Epithelial cell of prostate (primary cell): ENCODE measurements at places on chromosomes 7 and 10.

GRCh38 chr10:60182691-60183090, 207.0 kb downstream of the ANK3 start:
- no peak for DNase-seq

GRCh38 chr10:55065185-55065584, 264.2 kb upstream of the PCDH15 start:
- DNase-seq = no peak

GRCh38 chr10:3411044-3411443, 238.5 kb upstream of the PITRM1 start:
- no peak for DNase-seq

DNA sequence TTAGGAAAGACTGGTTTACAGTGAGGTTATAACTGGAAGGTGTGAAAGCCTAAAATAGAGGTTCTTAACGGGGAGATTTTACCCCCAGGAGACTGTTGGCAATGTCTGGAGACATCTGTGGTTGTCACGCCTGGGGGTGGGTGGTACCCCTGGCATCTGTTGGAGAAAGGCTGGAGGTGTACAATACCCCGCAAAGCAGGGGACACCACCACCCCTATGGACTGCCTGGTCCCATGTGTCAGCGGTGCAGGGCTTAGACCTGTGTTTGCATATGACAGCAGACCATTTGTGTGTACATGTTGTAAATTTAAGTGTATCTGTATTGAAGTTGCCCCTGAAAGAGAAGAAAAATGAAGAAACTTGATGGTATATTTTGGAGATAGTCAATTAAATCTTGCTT, 9.8 kb downstream of the LRRC27 start:
- DNase-seq = no peak

- DNase-seq = no peak
Measured at GRCh38 chr7:33118383-33118782, 9.2 kb upstream of the RP9 start.

DNA sequence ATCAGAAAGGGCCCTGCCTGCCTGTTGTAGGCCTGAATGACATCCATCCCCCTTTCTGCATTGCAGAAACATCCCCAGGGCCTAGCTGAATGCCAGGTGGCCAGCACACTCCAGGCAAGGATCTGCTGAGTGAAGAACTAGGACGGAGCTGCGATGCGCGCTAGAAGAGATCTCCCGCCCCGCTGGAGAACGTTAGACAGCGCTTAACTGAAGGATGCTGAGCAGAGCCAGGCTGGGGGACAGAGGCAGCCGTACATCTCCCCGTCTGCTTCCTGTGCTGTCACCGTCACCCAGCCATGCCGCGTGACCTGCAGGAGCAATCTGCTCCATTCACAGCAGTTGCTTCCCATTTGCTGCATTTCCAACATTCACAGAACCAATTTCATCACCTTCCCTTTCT, 73.3 kb downstream of the FAM53B start:
- no peak for DNase-seq

DNA sequence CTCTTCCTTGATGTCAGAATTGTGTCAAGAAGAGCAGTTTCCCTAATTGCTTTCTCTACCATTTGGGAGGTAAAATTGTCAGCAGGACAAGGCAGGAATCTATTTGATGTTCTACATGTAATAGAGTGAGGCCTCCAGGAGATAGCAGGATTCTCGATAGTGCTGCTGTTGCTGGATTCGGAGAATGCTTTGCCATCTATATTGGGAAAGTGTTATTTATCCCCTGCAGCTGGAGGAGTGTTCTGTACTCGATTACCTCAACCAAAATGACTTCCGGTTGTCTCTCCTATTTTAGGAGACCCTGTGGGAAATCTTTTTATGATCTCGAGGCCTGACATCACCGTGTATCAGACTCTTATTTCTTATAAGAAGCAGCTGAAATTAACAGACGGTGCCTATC, 217.1 kb downstream of the TMEM178B start:
- no peak for DNase-seq

- no peak for DNase-seq
Measured at GRCh38 chr10:88200312-88201032, 337.0 kb downstream of the PTEN start.
